ENCODE measurements at places on chromosomes 12 and 14.

DNA sequence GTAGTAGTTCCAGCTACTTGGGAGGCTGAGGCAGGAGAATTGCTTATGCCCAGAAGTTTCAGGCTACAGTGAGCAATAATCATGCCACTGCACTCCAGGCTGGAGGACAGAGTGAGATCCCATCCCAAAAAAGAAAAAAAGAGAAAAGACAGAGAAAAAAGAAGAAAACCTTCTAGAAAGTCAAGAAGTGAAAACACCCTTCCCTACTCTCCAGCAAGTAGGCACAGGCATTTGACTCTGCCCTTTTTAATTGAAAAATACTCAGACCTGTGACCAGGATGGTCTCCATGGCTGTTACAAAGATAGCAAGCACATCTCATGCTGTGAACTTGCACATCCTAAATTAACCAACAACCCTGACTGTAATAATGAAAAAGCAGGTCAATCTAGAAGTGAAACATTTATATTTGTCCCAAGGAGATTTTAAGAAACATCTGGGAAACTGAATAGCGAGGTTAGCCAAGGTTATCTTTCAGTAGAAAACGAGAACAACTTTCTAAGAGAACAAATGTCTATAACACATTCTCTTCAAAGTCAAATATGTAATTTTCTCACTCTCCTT lies 2.0 kb downstream of the TMTC1 start:
- DNase-seq, result no peak

GRCh38 chr12:88493636-88494035 lies 86.6 kb downstream of the KITLG start:
- DNase-seq, result no peak

- DNase-seq, result peak; percentile 55
Measured at GRCh38 chr12:5442251-5443006, 10.5 kb downstream of the NTF3 start.

DNA sequence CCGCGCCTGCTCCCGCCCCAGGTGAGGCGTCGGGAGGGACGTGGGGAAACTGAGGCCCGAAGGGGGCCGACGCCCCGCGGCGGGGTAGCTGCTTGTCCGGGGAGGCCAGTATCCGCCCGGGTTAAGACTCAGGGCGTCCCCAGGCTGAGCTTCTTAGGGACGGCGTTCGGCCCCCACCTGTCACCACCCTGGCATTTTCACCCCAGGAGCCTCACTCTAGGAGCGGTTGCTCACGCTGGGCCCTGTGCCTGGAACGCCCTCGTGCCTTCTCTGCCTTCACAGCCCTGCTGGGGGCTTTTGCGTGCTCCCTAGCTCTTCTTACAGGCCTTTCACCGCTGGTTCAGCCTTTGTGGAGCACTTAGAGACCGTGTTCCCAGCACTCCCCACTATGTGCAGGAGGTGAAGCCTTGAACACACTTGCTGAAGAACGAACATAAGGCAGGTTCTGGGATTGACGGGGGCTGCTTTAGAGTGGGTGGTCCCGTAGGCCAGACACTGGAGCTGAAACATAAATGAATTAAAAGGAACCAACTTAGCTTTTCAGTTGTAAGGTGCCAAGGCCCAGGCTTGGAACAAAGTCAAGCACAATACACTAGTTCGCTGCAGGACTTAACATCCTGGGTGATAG lies 601 bp downstream of the ZNF839 start:
- no peak for DNase-seq

GRCh38 chr14:102574281-102575159 lies 17.9 kb upstream of the RCOR1 start:
- DNase-seq, result no peak

GRCh38 chr12:111166779-111167540 lies 201.9 kb downstream of the PHETA1 start:
- DNase-seq, result no peak

DNA sequence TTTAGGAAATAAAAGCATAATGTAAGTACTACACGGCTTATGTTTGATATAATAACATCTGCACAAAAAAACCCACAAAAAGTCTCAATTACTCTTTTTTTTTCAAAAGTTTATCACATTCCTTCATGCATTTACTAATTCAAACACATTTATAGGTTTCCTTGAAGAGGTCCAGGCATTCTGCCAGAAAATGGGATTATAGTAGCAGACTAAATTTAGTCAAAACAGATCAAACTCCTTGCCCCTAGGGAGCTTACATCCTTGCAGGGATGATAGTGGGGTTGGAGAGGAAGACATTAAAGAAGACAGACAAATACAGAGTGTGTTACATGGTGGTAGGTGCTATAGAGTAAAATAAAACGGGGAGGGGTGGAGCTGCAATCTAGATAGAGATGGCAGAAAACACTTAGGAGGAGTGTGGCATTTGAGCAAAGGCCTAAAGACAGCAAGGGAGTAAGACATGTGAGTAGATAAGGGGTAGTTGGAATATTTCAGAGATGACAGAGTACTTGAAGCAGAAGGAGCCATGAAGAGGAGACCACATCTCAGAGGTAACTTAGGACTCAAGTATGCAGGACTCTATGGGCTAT lies 266.9 kb downstream of the PPFIA2 start:
- DNase-seq, result no peak

GRCh38 chr12:123200414-123200813 lies 32.5 kb downstream of the MPHOSPH9 start:
- DNase-seq, result no peak

DNA sequence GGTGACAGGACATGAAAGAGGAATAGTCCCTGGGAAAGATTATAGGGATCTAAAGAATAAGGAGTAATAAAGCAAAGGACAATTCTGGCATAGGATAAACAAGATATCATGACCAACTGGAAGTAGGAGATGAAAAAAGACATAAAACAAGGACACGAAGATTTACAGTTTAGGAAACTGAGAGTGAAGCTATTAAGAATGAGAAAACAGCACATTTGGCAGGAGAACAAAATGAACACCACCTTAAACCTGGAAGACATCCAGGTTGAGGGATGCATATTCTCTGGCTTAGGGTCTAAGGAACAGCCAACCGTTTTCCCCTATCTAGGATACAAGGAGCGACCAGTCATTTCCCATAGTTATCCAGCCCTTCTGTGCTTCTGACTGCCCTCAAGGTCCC lies 1.9 kb downstream of the TRIP11 start:
- no peak for DNase-seq

DNA sequence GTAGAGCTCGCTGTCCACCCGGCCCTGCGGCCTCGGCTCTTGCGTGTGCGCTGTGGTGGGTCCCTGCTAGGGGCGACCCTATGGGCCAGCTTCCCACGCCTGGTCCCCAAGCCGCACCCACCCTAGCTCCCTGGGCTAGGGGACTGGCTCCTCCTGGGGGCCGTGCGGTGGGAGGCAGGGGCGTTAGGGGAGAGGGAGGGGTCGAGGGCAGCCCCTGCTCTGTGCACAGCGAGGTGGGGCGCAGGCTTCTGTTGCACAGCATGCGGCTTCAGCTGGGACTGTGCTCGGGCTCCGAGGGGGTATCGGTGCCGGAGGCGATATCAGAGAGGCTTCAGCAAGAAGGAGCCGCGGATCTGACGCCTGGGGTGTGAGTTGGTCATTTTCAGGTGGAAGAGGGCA lies 86.1 kb downstream of the ALG10 start:
- no peak for DNase-seq

All from NCI-H2227 treated with DMSO at 0.1 percent for 48 hours (cell line).